NCI-H1417 treated with DMSO at 0.1 percent for 48 hours (cell line): ENCODE measurements at places on chromosomes 4 and X.

DNA sequence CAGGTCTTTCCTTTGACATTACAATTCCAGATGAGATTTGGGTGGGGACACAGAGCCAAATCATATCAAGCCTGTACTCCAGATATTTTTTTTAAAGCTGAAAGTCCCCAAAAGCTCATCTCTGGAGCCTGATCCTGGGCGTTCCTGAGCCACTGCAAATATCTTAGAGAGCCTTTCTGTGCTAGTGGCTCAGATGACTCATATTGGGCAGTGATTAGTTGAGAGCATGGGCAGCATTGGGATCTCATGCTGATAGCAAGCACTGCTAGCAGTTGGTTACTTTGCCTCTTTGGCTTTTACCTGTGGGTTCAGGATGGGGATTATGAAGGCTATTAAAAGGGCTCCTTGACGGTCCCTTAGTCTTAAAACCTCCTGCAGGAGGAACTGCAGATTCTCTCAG lies 51.4 kb upstream of the SCRG1 start:
- DNase-seq, result no peak

DNA sequence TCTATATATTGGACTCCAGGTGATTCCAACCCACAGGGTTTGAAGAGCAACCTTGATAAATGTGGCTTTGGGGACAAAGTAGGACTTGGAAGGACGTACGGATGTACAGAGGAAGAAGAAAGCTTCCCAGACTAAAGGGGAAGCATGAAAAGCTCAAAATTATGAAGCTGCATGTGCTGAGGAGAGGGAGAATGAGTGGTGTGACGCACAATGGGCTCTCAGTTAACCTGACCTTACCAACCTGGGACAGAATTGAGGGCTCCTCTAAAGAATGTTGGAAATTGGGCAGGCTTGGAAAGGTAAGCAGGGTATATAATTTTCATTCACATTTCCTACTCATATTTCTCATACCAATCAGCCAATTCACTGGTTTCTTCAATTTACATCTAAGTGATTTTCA lies 10.5 kb upstream of the TIGD2 start:
- no peak for DNase-seq

DNA sequence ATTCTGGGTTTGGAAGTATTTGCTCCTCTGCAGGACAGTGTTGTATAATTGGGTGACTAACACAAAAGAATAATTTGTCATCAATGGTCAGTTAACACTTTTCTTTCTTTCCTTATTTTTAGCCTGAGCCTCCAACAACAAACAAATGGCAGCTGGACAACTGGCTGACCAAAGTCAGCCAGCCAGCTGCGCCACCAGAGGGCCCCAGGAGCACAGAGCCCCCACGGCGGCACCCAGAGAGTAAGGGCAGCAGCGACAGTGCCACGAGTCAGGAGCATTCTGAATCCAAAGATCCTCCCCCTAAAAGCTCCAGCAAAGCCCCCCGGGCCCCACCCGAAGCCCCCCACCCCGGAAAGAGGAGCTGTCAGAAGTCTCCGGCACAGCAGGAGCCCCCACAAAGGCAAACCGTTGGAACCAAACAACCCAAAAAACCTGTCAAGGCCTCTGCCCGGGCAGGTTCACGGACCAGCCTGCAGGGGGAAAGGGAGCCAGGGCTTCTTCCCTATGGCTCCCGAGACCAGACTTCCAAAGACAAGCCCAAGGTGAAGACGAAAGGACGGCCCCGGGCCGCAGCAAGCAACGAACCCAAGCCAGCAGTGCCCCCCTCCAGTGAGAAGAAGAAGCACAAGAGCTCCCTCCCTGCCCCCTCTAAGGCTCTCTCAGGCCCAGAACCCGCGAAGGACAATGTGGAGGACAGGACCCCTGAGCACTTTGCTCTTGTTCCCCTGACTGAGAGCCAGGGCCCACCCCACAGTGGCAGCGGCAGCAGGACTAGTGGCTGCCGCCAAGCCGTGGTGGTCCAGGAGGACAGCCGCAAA lies 106.0 kb downstream of the KLHL8 start:
- no peak for DNase-seq

DNA sequence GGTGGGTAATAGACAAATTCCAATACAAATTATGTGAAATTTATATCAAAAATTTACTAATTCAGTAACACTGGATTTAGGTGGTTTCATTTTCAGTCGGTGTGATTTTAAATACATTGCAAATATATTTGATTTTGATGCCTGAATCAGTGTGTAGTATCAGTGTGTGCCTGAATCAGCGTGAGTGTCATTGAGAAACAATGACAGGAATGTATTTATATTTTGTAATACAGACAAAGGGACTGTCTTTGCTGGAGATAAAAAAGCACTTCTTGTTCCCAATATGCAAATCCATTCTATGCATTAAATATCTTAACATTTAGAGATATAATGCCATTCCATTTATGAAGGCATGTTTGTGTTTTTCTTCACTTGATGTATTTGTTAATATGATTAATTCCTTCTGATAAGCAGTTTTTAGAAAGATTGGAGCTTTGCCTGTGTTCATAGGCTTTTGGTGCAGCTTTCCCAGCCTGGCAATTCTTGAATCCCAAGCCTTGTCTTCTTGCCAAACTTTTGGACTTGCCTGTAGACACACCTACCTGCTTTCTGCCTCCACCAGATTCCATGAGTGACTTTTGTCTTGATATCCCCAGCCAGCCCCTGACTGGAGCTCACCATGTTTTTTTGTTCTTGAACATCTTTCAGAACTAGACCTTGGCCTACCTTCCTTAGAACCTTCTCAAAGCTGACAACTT lies 243.8 kb downstream of the ADGRL3 start:
- DNase-seq, result no peak

DNA sequence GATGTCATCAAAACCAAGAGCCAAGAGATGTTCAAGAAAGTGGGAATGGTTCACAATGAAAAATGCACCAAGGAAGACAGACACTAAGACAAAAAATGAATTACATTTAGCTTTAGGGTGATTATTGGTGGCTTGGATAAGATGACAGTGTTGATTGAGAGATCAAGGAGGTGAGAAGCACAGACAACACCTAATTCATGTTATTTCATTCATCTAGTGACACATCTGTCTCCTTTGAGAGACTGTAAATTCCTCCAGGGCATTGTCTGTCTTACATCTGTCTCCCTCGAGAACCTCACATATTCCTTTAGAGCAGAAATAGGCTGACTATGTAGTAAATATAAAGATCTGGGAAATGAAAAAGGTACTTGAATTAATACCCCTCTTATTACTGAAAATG lies 94.2 kb upstream of the SMIM31 start:
- no peak for DNase-seq

- no peak for DNase-seq
Measured at GRCh38 chr4:139736274-139736660, 70.6 kb downstream of the MGST2 start.

DNA sequence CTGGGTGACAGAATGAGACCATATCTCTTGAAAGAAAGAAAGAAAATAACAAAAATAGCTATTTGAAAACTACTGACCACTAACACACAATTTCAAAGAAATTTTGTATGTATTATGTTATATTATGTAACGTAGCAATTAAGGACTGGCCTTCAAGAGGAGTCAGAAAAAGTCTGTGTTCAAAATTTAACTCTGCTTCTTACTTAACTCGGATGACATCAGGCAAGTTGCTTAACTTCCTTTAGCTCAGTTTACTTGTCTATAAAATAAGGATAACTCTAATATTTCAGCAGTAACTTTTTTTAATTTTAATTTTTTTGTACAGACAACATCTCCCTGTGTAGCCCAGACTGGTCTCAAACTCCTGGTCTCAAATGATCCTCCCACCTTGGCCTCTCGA lies 14.6 kb upstream of the PRSS12 start:
- DNase-seq, result no peak

GRCh38 chr4:7477695-7478094 lies 43.0 kb upstream of the PSAPL1 start:
- no peak for DNase-seq

GRCh38 chr4:38752372-38752940 lies 30.3 kb downstream of the TLR10 start:
- DNase-seq, result no peak

- no peak for DNase-seq
Measured at GRCh38 chr4:186192066-186192612, 772 bp downstream of the CYP4V2 start.

DNA sequence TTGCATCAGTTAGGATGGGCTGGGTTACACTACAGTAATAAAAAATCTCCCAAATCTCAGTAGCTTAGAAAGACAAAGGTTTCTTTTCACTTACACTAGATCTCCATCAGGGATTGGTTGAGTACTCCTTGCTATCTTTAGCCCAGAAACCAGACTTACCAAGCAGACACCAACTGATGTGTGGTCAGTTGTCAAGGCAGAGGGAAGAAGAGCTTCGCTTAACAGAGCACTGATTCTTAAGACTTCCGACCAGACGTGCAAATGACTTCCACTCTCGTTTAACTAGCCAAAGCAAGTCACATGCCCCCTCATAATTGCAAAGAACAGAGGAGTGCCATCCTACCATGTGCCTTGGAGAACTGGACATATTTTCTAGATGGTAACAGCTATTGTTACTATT lies 5.7 kb upstream of the ZNF518B start:
- DNase-seq, result no peak

- DNase-seq, result no peak
Measured at GRCh38 chr4:28001698-28002097, 1141.1 kb downstream of the STIM2 start.

- DNase-seq, result no peak
Measured at GRCh38 chr4:74391346-74391745, 26.4 kb downstream of the EREG start.

GRCh38 chr4:86730310-86730709 lies 118.9 kb downstream of the SLC10A6 start:
- no peak for DNase-seq

DNA sequence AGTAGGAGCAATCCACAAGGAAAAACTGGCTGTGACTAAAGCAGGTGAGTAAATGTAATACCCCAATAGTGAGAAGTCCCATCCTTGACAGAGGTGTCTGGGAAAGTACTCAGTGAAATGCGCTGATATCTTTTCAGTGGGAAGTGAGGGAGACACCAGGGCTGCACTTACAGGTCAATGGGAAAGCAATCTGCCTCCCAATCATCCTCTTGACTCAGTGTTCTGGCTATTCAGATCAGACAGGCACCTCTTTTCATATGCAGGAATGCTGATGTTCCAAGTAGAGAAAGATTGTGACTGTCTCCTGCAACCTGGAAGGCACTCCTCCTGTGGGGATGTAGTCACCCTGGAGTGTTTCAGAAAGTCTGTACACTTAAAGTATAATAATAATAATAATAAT lies 39.9 kb upstream of the SPIN2A start:
- no peak for DNase-seq

GRCh38 chr4:7828011-7828720 lies 111.5 kb downstream of the AFAP1 start:
- DNase-seq, result no peak

GRCh38 chr4:109928327-109929045 lies 15.8 kb downstream of the EGF start:
- DNase-seq, result no peak

GRCh38 chrX:17072721-17073230 lies 126.3 kb downstream of the REPS2 start:
- no peak for DNase-seq

DNA sequence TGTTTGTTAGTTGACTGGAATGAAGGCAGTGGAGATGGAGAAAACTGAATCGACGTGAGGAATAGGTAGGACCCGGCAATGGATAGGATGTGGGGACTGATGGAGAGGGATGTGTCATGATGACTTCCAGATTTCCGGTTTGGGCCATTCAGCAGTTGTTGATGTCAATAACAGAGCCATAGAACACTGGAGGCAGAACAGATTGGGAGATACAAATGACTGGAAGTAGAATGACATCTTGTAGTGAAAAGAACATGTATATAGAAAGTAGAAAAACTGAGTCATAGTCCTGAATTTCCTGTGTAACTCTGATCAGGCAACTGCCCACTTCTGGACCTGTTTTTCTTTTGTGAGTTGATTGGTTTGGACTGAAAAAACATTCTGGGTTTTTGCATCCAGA lies 24.5 kb downstream of the CETN2 start:
- DNase-seq, result no peak

- DNase-seq, result no peak
Measured at GRCh38 chrX:105725228-105725627, 97.1 kb upstream of the NRK start.

GRCh38 chr4:21811565-21811964 lies 137.0 kb downstream of the KCNIP4 start:
- DNase-seq, result no peak

DNA sequence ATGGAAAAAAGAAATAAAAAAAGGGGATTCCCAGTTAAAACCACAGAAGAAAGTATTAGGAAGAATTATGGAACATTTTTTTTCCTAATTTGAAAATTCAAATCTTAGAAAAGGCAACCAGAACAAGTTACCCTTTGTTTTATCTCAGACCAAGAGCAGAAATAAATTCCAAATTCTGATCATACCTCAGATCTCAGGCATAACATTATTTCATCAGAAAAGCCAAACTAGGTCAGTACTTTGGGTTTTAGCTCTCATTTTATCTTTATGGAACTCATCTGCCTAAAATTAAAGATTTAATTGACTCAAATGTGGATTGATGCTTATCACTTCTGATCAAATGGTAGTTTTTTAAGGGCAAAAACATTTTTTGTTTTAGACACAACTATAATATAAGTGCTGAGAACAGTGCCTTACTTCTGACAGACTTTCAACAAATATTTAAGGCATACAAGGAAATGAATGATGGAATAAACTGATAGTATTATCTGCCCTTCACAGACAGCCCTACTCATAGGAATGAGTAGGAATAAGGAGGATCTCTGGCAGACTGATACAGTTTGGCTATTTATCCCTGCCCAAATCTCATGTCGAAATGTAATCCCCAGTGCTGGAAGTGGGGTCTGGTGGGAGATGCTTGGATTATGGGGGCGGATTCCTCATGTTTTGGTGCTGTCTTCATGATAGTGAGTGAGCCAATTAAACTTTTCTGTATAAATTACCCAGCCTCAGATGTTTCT lies 245.3 kb upstream of the PITX2 start:
- no peak for DNase-seq

- DNase-seq, result no peak
Measured at GRCh38 chr4:4867375-4868039, 8.0 kb downstream of the MSX1 start.

DNA sequence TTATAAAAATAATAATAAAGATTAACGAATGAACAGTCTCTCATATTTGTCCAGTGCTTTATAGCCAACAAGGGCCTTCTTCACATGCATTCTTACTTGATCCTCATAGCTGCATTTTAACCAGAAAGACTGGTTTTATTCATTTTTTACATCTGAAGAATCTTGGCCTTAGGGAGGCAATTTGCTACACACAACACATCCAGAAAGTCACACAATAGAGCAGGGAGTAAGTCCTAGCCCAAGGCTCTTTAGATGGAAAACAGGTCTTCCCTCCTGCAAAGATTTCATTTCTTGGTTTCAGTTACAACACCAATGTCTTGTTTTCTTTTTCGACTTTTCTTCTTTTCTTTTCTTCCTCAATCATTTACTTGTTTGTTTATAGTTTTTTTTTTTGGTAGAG lies 13.0 kb upstream of the C1GALT1C1 start:
- no peak for DNase-seq

- DNase-seq, result no peak
Measured at GRCh38 chrX:40050532-40050931, 47.2 kb downstream of the BCOR start.
